ENCODE measurements at places on chromosomes 4 and X.

- no peak for DNase-seq
These were observed 460.6 kb downstream of the NAF1 start for GRCh38 chr4:162706051-162706450.

DNA sequence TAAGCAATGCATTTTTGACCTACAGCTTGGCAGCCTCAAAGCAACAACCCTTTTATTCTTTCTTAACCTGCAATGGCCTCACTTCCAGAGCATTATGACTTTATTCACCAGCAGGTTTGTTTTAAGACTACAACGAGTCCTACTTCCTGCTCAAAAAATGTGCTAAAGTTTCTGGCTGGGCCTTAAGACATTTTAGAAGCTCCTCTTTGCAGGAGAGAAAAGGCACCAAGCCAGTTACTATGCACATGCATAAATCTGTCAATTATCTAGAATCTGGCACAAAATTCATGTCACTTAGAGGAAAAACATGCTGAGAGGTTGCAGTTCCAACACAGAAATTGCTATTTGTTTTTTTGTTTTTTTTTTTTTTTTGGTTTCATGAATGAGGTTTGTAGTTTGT is 223.0 kb upstream of the EPHA5 start:
- DNase-seq, result no peak

- DNase-seq, result no peak
These were observed 109.7 kb downstream of the UNC5C start for GRCh38 chr4:95439071-95439470.

DNA sequence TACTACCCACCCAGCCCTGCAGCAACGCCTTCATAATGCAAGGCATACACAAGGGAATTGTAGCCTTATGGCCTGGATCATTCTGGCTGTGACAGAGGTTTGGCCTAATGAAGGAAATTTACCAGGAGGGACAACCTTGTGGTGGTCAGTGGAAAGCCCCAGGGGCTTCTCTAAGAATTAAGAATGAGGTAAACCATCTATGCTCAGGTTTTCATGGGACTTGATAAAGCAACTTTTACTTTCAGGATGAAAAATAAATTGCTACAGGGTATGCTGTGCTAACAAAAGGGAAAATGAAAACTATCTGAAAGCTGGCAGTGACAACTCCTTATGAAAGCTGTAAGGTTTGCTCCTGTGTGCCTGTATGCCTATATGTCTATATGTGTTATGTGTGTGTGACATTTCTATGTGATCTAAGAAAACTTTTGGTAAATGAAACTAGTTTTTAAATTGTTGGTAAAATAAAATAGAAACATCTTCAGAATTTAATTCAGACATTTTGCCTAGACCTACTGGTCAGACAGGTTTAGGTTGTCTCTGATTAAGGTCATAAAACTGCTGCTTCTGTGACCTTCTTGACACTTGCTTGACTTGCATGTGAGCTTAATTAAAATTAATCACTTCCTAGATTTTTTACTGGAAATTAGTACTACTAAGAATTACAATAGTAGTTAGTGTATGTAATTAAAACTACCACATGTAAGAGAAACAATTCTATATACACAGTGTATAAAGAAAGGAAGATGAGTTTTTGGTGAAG is 19.9 kb upstream of the TXK start:
- no peak for DNase-seq

GRCh38 chr4:171785388-171785787 is 27.8 kb upstream of the GALNTL6 start:
- DNase-seq, result no peak

DNA sequence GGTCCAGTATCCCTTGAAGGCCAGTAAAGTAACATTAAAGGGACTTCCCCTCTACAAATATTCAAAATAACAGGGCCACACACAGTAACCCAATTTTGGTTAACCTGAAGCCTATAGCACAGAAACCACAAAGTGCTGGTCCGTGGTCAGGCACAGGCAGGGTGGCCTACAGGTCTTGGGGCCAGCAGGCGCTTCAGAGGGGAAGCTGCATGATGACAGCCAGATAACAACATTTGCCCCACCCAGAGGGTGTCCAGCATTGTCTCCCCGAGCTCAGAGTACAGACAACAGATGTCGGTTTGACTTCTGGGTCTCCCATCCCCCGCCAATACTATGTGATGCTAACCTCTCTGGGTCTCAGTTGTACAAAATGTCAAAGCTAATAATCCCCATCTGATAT is 51.1 kb downstream of the SH3KBP1 start:
- peak; percentile 32 for DNase-seq

- DNase-seq, result no peak
These were observed 976.8 kb downstream of the TRAM1L1 start for GRCh38 chr4:116108606-116109005.

GRCh38 chr4:7298619-7299009 is 106.3 kb downstream of the SORCS2 start:
- no peak for DNase-seq

- no peak for DNase-seq
These were observed 363.1 kb upstream of the HS3ST1 start for GRCh38 chr4:11791797-11792196.

DNA sequence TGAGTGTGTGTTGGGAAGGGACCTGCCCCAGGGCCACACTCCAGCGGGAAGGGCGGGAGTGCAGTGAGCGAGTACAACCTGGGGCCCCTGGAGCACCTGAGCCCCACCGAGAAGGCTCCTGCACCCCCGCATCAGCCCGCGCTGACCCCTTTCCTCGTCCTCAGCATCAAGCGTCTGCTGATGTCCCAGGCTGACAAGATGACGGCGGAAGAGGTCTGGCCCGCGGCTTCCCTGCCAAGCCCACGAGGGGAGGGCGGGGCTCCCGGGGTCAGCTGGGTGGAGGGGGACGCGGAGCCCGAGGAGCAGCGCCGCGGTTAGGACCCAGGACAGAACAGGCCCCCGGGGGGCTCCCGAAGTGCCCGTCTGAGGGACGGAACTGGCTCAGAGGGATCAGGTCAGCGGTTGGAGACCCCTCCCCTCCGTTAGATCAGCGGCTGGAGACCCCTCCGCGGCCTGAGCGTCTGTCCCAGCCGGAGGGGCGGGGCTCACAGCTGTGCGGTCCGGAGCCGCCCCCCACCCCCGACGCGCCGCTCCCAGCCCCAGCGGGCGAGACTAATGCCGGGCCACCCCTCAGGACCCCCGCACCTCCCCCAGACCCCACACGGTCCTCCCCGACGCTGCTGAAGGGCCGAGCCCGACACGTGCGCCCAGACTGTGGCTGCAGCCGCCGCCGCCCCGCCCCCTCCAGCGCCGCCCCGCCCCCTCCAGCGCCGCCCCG is 6.7 kb downstream of the MYL5 start:
- peak; percentile 69 for DNase-seq

DNA sequence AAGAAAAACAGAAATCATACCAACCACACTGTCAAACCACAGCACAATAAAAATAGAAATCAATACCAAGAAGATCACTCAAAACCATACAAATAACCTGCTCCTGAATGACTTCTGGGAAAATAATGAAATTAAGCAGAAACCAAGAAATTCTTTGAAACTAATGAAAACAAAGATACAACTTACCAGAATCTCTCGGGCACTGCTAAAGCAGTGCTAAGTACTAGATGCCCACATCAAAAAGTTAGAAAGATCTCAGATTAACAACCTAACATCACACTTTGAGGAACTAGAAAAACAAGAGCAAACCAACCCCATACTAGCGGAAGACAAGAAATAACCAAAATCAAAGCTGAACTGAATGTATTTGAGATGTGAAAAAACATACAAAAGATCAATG is 33.2 kb downstream of the AWAT2 start:
- DNase-seq, result peak; percentile 0

GRCh38 chr4:165879641-165880040 is 6.6 kb downstream of the TLL1 start:
- no peak for DNase-seq

DNA sequence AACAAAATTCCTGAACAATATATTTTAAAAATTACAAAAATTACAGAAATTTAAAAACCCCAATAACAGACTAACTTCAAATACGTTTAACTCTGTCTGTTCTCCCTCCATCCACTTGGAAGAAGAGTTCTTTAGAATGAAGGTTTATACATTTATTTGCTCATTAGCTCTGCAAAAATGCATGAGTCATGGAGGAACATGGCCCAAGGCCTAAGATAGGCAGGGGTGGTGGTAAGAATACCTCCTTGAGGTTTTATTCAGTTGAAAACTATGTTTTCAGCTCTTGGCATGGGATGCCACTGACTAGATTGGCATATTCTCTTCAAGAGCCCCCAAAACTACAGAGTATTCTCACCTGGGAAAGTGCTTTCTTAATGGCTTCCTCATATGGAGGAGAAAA is 8.8 kb upstream of the LRRC66 start:
- no peak for DNase-seq

DNA sequence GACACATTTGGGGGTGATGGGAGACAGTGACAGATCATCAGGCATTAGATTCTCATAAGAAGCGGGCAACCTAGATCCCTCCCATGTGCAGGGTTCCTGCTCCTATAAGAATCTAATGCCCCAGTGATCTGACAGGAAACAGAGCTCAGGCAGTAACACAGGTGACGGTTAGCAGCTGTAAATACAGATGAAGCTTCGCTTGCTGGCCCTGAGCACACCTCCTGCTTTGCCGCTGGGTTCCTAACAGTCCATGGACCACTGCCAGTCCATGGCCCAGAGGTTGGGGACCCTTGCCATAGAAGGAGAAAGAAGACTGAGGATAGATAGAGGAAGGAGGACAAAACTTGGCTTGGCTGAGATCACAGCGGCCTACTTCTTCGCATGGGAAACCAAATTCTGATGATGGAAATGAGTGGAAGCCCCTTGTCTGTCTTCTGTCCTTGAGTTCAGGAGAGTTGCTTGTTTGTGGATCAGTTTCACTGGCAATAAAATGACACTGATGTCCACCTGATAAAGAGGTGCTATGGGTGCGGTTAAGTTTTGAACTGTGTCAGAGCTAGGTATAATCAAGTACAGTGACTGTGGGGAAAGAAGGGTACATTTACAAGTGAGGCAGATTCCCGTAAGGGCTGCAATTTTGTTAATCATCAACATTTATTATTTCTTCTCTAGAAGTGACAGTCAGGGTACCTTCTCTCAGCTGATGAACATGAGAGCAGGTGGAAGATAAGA is 1.7 kb upstream of the TIFA start:
- DNase-seq, result peak; percentile 57

DNA sequence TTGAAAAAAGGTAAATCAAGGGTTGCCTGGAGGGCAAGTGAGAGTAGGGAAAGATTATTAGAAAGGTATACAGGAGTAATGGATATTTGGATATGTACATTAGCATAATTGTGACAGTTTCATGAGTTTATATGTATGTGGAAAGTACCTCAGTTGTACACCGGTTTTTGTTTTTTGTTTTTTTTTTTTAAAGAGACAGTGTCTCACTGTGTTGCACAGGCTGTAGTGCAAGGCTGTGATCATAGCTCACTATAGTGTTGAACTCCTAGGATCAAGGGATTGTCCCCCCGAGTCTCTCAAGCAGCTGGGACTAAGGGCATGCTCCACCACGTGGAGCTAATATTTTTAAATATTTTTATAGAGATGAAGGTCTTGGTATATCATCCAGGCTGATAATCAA is 15.3 kb upstream of the HPGD start:
- no peak for DNase-seq

DNA sequence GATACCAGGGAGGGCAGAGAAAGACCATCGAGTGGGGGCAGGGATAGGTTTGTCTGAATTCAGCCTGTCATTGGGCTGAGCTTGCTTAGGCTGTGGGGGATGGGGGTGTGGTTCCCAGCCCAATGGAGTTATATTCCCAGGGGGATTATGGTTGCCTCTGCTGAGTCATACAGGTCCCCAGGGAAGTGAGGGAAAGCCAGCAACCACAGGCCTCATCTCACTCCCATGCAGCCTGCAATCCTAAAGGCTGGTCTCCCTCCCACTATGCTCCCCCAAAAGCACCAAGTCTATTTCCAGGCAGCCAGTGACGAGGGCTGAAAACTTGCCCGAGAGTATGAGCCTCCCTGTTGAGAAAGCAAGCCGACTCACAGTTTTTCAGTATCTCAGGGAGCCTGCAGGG is 39.3 kb downstream of the AFM start:
- no peak for DNase-seq

- no peak for DNase-seq
These were observed 1788.0 kb upstream of the TENM3 start for GRCh38 chr4:180455226-180455625.

DNA sequence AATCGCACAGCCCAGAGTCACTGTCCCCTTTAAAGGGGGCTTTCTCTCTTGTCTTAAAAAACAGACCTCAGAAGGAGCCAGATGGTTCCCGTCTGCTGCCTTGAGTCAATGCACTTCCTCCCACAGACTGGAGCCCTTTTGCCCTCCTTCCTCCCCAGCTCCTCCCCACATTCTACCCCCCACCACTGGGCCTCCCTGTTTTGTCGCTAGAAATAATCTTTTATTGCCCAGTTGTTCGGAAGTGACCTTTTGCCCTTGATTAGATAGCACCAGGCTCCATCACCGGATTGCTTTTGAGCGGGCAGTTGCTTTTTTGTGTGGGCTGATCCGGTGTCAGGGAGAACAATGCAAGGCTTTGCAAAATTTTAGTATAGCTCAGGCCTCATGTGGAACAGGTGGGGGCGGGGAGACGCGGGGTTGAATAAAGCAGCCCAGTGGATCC is 47.7 kb downstream of the SPRY1 start:
- no peak for DNase-seq

GRCh38 chr4:6568689-6569332 is 6.2 kb upstream of the MAN2B2 start:
- no peak for DNase-seq

Data from CD4-positive, alpha-beta T cell treated with Interleukin-17A for 1 hour (primary cell).